Mesothelial cell of epicardium (in vitro differentiated cells): ENCODE measurements at places on chromosomes 5 and 9.

- H3K36me3 ChIP-seq = peaks cover 8% of the 10 kb centered on the region
- H3K27me3 ChIP-seq = no peaks in the 10 kb centered on the region
- peak overlapping the region; percentile 94 for H3K4me3 ChIP-seq
- DNase-seq = no peak
- peaks cover 13% of the 10 kb centered on the region for H3K4me1 ChIP-seq
- peak overlapping the region; percentile 95 for H3K27ac ChIP-seq
These were observed 99.9 kb downstream of the GTF3C4 start for GRCh38 chr9:132769906-132770769.

GRCh38 chr5:105259581-105260217, 1697.1 kb upstream of the NUDT12 start:
- H3K27me3 ChIP-seq = no peaks in the 10 kb centered on the region
- H3K36me3 ChIP-seq = no peaks in the 10 kb centered on the region
- peaks cover 6% of the 10 kb centered on the region for H3K4me1 ChIP-seq

GRCh38 chr9:104313396-104314110, 190.5 kb upstream of the OR13F1 start:
- no peak overlapping the region for H3K27ac ChIP-seq
- peaks cover under 1% of the 10 kb centered on the region for H3K27me3 ChIP-seq
- DNase-seq = no peak
- H3K4me1 ChIP-seq = no peaks in the 10 kb centered on the region
- H3K4me3 ChIP-seq = no peak overlapping the region

DNA sequence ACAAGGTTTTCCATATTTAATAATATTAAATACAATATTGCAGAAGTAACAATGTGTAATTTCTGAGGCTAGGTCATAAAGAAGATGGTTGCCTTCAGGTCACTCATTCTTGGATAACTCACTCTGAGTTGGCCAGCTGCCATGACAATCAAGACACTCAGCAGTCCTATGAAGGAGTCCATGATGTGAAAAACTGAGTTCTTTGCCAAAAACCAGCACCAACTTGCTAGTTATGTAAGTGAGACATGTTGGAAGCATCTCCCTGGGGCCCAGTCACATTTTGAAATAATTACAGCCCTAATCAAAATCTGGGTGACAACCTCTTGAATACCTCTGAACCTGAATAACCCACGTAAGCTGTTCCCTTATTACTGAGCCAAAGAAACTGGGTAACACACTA, 453.2 kb downstream of the CDH18 start:
- peaks cover 5% of the 10 kb centered on the region for H3K4me1 ChIP-seq
- no peak overlapping the region for H3K27ac ChIP-seq
- no peaks in the 10 kb centered on the region for H3K27me3 ChIP-seq
- no peak for DNase-seq
- no peak overlapping the region for H3K4me3 ChIP-seq

- no peaks in the 10 kb centered on the region for H3K27me3 ChIP-seq
- H3K4me1 ChIP-seq = peaks cover 26% of the 10 kb centered on the region
- H3K36me3 ChIP-seq = no peaks in the 10 kb centered on the region
- no peak overlapping the region for H3K27ac ChIP-seq
- no peak for DNase-seq
These were observed 47.0 kb downstream of the SPRY4 start for GRCh38 chr5:142277796-142278195.

DNA sequence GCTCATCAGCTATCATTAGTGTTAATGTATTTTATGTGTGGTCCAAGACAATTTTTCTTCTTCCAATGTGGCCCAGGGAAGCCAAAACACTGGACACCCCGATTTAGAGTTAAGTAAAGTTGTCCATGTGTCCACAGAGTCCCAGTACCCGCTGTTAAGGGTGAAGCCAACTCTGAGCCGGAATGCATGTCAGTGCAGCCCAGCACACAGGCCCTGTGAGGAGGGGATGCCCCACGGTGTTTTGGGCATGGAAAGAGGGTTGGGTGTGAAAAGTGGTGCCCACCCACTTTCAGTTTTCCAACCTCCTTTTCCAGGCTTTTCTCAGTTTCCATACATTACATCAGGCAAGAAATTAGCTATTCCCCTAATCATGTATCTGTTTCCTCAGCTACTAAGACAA, 24.4 kb downstream of the SHC3 start:
- H3K4me3 ChIP-seq = no peak overlapping the region
- no peaks in the 10 kb centered on the region for H3K4me1 ChIP-seq
- no peaks in the 10 kb centered on the region for H3K36me3 ChIP-seq
- peaks cover 2% of the 10 kb centered on the region for H3K27me3 ChIP-seq
- DNase-seq = no peak

GRCh38 chr9:80883826-80884579, 805.3 kb downstream of the TLE1 start:
- no peak overlapping the region for H3K4me3 ChIP-seq
- no peak for DNase-seq
- H3K27me3 ChIP-seq = no peaks in the 10 kb centered on the region
- H3K27ac ChIP-seq = no peak overlapping the region
- H3K36me3 ChIP-seq = no peaks in the 10 kb centered on the region

- H3K27me3 ChIP-seq = peaks cover 81% of the 10 kb centered on the region
- no peak for DNase-seq
- no peak overlapping the region for H3K4me3 ChIP-seq
- no peak overlapping the region for H3K27ac ChIP-seq
- no peaks in the 10 kb centered on the region for H3K36me3 ChIP-seq
These were observed 87.0 kb upstream of the CCL21 start for GRCh38 chr9:34796924-34797323.

DNA sequence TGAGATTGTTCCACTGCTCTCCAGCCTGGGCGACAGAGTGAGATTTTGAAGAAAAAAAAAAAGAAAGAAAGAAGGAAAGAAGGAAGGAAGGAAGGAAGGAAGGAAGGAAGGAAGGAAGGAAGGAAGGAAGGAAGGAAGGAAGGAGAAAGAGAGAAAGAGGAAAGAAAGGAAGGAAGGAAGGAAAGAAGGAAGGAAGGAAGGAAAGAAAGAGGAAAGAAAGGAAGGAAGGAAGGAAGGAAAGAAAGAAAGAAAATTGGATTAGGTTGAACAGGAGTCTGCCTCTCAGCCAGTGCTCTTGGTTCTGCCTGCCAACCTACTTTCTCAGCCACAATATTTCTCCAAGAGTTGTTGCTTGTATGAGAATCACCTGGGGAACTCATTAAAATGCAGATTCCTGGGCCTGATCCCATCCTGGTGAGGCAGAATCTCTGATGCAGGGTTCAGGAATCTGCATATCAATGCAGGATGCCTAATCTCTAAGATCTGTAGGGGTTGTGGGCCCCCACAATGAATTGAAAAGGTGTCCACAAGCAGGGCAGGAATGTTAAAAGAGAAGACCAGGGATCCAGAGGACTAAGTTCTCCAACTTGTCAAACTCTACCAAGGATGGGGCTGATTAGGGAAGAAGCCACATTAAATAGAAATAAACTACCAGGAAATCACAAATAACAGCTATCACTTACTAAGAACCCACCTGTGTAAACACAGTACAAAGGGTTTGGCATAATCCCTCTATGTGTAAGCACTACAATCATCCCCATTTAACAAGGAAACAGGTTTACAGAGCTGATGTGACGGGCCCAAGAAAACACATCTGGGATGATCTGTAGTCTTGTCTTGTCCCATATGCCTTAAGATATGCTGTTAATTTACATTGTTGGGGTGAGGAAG, 23.4 kb upstream of the GALNT10 start:
- peaks cover 25% of the 10 kb centered on the region for H3K4me1 ChIP-seq
- DNase-seq = no peak
- no peaks in the 10 kb centered on the region for H3K36me3 ChIP-seq
- H3K4me3 ChIP-seq = no peak overlapping the region

GRCh38 chr9:95284162-95285080, 33.1 kb downstream of the FANCC start:
- no peak overlapping the region for H3K27ac ChIP-seq
- no peaks in the 10 kb centered on the region for H3K4me1 ChIP-seq
- H3K36me3 ChIP-seq = peaks cover 12% of the 10 kb centered on the region
- DNase-seq = no peak

GRCh38 chr5:110925398-110925797, 146.1 kb upstream of the TSLP start:
- no peaks in the 10 kb centered on the region for H3K27me3 ChIP-seq
- H3K36me3 ChIP-seq = no peaks in the 10 kb centered on the region
- H3K4me1 ChIP-seq = peaks cover 1% of the 10 kb centered on the region
- no peak overlapping the region for H3K27ac ChIP-seq
- H3K4me3 ChIP-seq = no peak overlapping the region
- DNase-seq = no peak

DNA sequence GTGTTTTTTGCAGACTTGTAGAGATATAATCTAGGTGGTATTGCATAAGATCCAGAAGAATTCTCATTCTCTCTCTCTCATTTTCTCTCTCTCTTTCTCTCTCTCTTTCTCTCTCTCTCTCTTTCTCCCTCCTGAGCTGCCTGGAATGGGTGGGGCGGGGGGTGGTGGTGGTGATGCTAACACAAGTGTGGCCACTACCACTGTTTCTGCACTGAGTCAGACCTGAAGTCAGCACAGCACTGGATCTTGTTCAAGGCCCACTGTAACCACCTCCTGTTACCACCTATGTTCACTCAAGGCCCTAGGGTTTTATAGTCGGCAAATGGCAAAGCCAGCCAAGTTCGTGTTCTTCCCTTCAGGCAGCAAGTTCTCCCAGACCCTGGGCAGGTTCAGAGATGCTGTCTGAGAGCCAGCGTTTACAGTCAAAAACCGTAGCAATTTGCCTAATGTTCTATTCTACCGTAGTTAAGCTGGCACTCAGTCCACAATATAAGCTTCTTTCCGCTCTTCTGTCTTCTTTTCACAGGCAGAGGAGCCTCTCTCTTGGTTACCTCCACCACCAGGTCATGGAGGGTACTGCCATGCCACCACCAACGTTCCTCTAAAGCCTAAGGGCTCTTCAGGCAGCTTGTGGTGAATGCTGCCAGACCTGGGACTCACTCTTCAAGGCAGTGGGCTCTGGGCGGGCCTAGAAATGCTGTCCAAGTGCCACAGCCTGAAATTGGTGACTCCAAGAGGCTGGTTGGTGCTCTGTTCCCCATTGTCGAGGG, 235.7 kb upstream of the PRR16 start:
- H3K4me1 ChIP-seq = no peaks in the 10 kb centered on the region
- no peaks in the 10 kb centered on the region for H3K27me3 ChIP-seq
- no peak for DNase-seq

DNA sequence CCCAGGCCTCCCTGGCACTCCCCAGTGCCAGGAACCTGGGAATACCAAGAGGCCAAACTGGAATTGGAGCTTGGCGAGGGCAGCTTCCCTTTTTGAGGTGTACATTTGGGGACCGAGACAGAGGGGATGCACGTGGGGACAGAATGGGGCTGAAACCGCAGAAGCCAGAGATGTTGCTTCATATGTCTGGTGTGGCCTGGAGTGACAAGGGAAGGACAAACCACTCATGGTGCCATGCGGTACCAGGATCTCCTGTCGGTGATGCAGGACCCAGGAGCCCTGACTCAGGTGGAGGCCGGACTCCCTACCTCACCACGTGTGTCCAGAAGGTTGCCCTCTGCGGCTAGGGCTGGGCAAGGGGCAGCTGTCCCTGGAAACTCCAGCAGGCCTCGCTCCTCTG, 4.0 kb upstream of the CSF2 start:
- no peak overlapping the region for H3K27ac ChIP-seq
- DNase-seq = no peak
- H3K4me1 ChIP-seq = peaks cover 2% of the 10 kb centered on the region
- no peaks in the 10 kb centered on the region for H3K36me3 ChIP-seq

- H3K36me3 ChIP-seq = peaks cover 4% of the 10 kb centered on the region
- no peak overlapping the region for H3K27ac ChIP-seq
- DNase-seq = no peak
- H3K4me3 ChIP-seq = no peak overlapping the region
These were observed 177.7 kb downstream of the CPLANE1 start for GRCh38 chr5:37071487-37071886.

DNA sequence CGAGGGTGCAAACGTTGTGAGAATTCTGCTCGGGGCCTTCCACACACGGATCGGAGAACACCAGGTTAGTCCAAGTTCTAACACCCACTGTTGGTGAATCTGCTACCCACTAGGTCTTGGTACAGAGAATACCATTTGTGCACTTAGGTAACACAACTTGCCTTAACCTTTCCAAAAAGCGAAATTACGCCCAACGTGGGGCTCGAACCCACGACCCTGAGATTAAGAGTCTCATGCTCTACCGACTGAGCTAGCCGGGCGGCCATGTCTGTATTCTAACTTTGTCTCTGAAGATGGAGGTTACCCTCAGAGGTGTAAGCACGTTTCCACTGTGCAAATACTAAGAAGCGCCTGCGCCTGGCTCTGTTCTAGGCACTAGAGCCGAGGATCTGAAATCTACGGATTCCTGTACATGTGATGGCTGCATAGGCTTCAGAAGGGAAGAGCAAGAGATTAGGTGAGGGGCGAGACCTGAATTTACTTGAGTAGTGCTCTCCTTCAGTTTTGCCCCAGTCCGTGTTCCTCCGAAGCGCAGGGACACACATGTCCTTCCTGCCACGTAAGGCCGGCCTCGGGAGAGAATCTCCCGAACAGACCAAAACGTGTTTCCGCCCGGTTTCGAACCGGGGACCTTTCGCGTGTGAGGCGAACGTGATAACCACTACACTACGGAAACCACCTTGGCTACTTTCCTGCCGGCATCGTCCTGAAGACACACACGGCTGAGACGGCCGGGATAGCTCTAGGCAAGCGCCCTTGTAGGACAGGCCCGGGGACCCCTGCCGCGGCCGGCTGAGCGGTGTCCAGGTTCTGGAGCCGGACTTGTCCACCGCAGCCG, 1.1 kb upstream of the TRIM41 start:
- DNase-seq = peak; percentile 99
- peak overlapping the region; percentile 99 for H3K27ac ChIP-seq
- H3K4me3 ChIP-seq = peak overlapping the region; percentile 97
- peaks cover 31% of the 10 kb centered on the region for H3K4me1 ChIP-seq
- H3K36me3 ChIP-seq = peaks cover 1% of the 10 kb centered on the region

- H3K4me3 ChIP-seq = no peak overlapping the region
- no peaks in the 10 kb centered on the region for H3K27me3 ChIP-seq
- H3K36me3 ChIP-seq = no peaks in the 10 kb centered on the region
- peaks cover 23% of the 10 kb centered on the region for H3K4me1 ChIP-seq
These were observed 51.0 kb downstream of the IRF1 start for GRCh38 chr5:132439521-132440089.

DNA sequence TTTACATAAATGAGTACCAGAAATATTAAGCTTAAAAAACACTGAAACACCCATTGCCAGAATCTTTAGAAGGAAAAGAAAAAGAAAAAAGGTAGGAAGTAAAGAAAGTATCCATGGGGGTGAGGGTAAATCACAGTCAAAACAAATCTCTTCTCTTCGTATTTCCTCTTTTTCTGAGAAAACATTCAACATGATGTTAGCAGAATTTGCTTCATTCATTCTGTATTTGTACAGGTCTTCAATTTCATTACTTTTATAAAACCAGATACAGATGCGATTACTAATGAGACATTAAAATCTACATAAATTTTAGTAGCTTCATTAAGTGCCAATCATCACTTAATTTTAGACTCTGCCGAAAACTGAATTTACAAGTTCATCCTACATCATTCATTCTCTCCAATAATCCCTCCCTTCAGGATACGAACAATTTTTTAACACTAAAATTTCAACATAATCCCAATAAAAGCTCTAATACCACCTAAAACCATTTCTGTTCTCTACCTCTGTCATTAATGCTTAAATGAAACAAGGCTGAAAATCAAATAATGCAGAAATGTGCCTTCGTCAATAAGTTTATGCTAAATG, 7.0 kb downstream of the NR3C1 start:
- H3K27me3 ChIP-seq = peaks cover 12% of the 10 kb centered on the region
- peak overlapping the region; percentile 11 for H3K4me3 ChIP-seq
- no peak for DNase-seq
- peaks cover 49% of the 10 kb centered on the region for H3K4me1 ChIP-seq
- H3K27ac ChIP-seq = no peak overlapping the region
- H3K36me3 ChIP-seq = peaks cover 11% of the 10 kb centered on the region

- H3K36me3 ChIP-seq = no peaks in the 10 kb centered on the region
- DNase-seq = no peak
- H3K4me1 ChIP-seq = no peaks in the 10 kb centered on the region
- H3K4me3 ChIP-seq = no peak overlapping the region
- no peak overlapping the region for H3K27ac ChIP-seq
These were observed 70.9 kb downstream of the KCNT1 start for GRCh38 chr9:135772702-135773493.
